ENCODE measurements at places on chromosomes 1 and 21.

DNA sequence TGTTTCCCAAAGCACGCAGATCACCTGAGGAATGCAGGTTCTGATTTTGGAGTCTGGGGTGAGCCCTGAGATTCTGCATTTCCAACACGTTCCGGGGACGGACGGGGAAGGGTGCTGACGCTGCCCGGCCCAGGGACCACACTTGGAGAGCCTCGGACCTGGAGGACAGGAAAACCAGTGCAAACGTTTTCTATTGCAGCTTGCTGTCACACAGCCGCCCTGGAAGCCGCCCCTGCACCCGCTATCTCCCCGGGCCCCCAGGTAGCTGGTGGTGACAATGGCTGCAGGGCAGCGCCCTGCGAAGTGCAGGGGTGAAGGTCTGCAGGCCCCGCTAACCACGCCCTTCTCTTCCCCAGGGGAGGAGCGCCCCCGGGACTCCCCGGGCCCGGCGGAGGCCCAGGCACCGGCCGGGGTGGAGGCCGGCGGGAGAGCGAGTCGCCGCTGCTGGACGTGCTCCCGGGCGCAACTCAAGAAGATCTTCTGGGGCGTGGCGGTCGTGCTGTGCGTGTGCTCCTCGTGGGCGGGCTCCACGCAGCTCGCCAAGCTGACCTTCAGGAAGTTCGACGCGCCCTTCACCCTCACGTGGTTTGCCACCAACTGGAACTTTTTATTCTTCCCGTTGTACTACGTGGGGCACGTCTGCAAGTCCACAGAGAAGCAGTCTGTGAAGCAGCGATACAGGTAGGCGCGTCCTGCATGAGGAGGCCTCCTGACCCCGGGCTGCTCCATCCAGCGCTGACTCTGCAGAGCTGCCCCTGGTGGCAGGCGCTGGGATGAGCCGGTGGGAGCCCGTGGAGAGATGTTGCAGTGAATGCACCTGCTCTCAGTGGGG is 142.0 kb upstream of the COA6 start:
- H3K4me1 ChIP-seq, result peaks cover 13% of the 10 kb centered on the region
- H3K36me3 ChIP-seq, result no peaks in the 10 kb centered on the region
- no peak overlapping the region for H3K27ac ChIP-seq
- no peaks in the 10 kb centered on the region for H3K27me3 ChIP-seq
- H3K4me3 ChIP-seq, result no peak overlapping the region

GRCh38 chr1:101236516-101237228 is at the start of gene S1PR1:
Gene S1PR1, plus strand, starts transcription at chr1:101237019. Its CDS starts 1,966 bp downstream, at chr1:101238985.
- no peaks in the 10 kb centered on the region for H3K36me3 ChIP-seq
- peaks cover 5% of the 10 kb centered on the region for H3K27me3 ChIP-seq
- no peak within 1 kb of the TSS for H3K27ac ChIP-seq
- H3K4me1 ChIP-seq, result peaks cover 4% of the 10 kb centered on the region
- peak within 1 kb of the TSS; percentile 27 for H3K4me3 ChIP-seq
- DNase-seq, result peak; percentile 70

DNA sequence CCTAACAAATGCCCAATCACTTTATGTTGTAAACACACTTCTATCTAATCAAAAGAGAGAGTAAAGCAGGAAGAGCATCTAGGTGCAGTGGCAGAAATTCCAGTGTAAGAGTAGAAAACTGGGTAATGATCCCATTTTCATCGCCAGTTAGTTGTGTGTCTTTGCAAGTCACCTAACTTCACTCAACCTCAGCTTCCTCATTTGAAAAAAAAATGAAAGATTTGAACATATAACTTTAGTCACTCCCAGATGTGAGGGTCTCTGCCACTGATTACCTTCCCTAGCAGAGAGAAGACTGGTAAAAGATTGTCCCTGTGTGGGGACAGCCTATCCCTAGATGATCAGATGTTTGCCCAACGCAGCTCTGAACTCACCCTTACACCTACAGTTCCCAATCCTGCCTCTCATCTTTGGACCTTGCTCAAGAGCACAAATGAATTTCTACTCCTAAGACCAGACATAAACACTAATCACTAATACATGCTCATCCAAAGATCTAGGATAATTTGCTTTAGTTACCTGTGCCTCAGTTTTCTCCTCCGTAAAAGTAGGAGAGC is 25.2 kb upstream of the DUSP23 start:
- no peak for DNase-seq
- H3K27me3 ChIP-seq, result no peaks in the 10 kb centered on the region
- no peak overlapping the region for H3K4me3 ChIP-seq
- H3K27ac ChIP-seq, result no peak overlapping the region
- no peaks in the 10 kb centered on the region for H3K4me1 ChIP-seq
- H3K36me3 ChIP-seq, result no peaks in the 10 kb centered on the region

DNA sequence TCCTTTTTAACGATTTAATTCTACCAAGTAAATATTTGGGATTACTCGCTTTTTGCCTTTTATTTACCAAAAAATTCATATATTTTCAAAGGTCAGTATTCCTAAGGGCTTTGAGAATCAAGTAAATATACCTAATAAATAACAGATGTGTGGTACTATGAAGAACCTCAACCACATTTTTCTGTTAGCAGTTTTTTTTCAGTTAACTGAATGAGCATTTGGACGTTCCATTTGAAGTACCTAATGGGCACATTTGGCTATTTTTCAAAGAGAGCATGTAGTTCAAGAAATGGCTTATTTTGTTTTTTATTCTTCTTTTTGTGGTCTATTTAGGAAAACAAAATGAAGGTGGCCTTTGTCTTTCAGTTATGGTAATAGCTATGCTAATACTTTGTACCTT is 253.0 kb downstream of the GPR52 start:
- H3K36me3 ChIP-seq, result no peaks in the 10 kb centered on the region
- H3K4me1 ChIP-seq, result no peaks in the 10 kb centered on the region
- DNase-seq, result no peak
- no peak overlapping the region for H3K27ac ChIP-seq
- no peaks in the 10 kb centered on the region for H3K27me3 ChIP-seq

DNA sequence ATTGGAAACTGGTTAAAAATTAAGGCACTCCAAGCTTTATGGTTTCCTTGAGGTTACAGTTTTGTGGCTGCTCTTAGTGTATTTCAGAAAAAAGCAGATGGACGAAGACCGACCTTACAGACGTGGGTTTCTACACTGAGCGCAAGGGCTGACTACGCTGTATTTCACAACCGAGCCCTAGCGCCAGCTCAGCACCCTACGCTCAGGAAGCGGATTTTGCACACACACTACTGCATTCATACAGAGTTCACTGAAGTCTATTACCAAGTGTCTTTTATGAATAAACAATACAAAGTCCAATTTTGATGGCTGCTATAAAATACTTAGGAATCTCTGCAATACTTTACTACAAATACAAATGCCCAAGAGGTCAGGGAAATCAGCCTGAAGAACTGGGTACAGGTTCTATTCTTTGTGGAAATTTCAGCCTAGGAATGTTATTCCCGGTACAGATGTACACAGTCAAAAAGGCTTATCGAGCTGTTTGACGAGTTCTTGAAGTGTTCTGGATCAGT is 23.8 kb downstream of the PTTG1IP start:
- no peak for DNase-seq
- no peaks in the 10 kb centered on the region for H3K4me1 ChIP-seq
- H3K36me3 ChIP-seq, result peaks cover 9% of the 10 kb centered on the region
- H3K27me3 ChIP-seq, result no peaks in the 10 kb centered on the region

GRCh38 chr1:111507411-111508201 is 4.2 kb upstream of the ADORA3 start:
- H3K27me3 ChIP-seq, result no peaks in the 10 kb centered on the region
- H3K4me3 ChIP-seq, result no peak overlapping the region
- peak; percentile 88 for DNase-seq
- H3K36me3 ChIP-seq, result no peaks in the 10 kb centered on the region
- H3K27ac ChIP-seq, result no peak overlapping the region
- peaks cover 2% of the 10 kb centered on the region for H3K4me1 ChIP-seq

DNA sequence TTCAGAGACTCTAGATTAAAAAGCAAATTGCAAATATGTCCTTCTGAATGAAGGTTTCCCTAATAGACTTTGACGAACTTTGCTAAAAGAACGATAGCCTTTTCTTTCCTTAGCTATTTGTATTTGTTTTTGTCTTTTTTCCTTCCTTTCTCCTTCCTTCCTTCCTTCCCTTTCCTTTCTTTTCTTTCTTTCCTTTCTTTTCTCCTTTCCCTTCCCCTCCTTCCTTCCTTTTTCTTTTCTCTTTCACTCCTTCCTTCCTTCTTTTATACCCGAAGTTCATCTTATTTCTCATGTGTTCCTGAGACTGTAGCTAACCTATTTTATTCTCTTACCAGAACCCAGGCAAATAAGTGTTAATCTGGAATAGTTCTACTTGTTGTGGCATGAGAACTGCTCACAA is 381.2 kb upstream of the RUNX1 start:
- no peak for DNase-seq
- H3K4me3 ChIP-seq, result no peak overlapping the region
- H3K4me1 ChIP-seq, result peaks cover 3% of the 10 kb centered on the region

DNA sequence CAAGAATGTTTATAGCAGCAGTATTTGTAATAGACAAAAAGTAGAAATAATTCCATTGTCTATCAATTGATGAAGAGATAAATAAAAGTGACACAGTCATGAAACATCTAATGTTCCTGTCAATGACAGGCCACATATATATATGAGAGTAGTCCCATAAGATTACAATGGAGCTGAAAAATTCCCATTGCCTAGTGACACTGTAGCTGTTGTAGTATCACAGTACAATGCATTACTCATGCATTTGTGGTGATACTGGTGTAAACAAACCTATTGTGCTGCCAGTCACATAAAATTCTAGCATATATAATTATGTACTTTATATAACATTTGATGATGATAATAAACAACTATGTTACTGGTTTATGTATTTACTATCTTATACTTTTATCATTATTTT is 141.9 kb upstream of the LYPLAL1 start:
- no peak overlapping the region for H3K4me3 ChIP-seq
- no peak overlapping the region for H3K27ac ChIP-seq
- no peaks in the 10 kb centered on the region for H3K4me1 ChIP-seq
- no peak for DNase-seq
- no peaks in the 10 kb centered on the region for H3K27me3 ChIP-seq

GRCh38 chr1:215220346-215220745 is 137.8 kb downstream of the KCNK2 start:
- H3K36me3 ChIP-seq, result no peaks in the 10 kb centered on the region
- DNase-seq, result no peak
- H3K4me3 ChIP-seq, result no peak overlapping the region
- no peaks in the 10 kb centered on the region for H3K4me1 ChIP-seq
